ENCODE measurements at places on chromosomes 4 and X. TPM values are rescaled to one million over a fixed set of nuclear protein-coding genes. Genes with fewer than 3 reads are reported as not detected.

Gene DCAF4L1
- total RNA-seq = 0.13 TPM

Gene KCND1
- total RNA-seq = not detected

Gene HTR2C
- not detected for total RNA-seq

Gene MAGEB10
- total RNA-seq = not detected

Gene IQCM
- not detected for total RNA-seq

Gene PGAM4
- total RNA-seq = not detected

Gene TIGD4
- 0.34 TPM for total RNA-seq

Gene TMEM271
- not detected for total RNA-seq

Gene GABRE
- 36.9 TPM for total RNA-seq

Gene GRIA2
- total RNA-seq = not detected

Gene MTCP1
- 2.7 TPM for total RNA-seq

Gene CAMK2D
- total RNA-seq = 49.5 TPM

Gene PDGFC
- 17.0 TPM for total RNA-seq

Gene DRP2
- 0.13 TPM for total RNA-seq

Gene FAAH2
- total RNA-seq = 3.1 TPM

Gene CSAG1
- total RNA-seq = 5.7 TPM

Gene ZGRF1
- 4.6 TPM for total RNA-seq

Gene GPAT3
- total RNA-seq = 8.3 TPM

Gene SYTL4
- total RNA-seq = 3.8 TPM

Gene DUX4
- not detected for total RNA-seq

Gene PAGE2
- not detected for total RNA-seq

Gene CFAP99
- not detected for total RNA-seq

Gene CDX4
- not detected for total RNA-seq

Gene IL2RG
- total RNA-seq = 0.08 TPM

Gene GAGE12E
- total RNA-seq = not detected

Gene DCHS2
- total RNA-seq = not detected

Gene STEEP1
- 38.0 TPM for total RNA-seq

Gene BRS3
- not detected for total RNA-seq

Gene VSIG4
- not detected for total RNA-seq

Gene SPARCL1
- total RNA-seq = not detected

Gene USP38
- 21.2 TPM for total RNA-seq

Gene NPFFR2
- not detected for total RNA-seq

Gene FAM133A
- total RNA-seq = not detected

Gene WNK3
- not detected for total RNA-seq

Gene ARSJ
- 31.0 TPM for total RNA-seq

Gene CFAP299
- total RNA-seq = not detected

Gene TCEAL2
- not detected for total RNA-seq

Gene EFHC2
- total RNA-seq = not detected

Gene TRPC5OS
- total RNA-seq = not detected

Gene HDX
- not detected for total RNA-seq

Gene TLR2
- total RNA-seq = not detected

Gene KLHL5
- 0.73 TPM for total RNA-seq

Gene HTN1
- total RNA-seq = not detected

Gene THAP6
- 4.8 TPM for total RNA-seq

Gene NXF2
- total RNA-seq = not detected

Gene PWWP3B
- total RNA-seq = not detected
